ENCODE measurements at places on chromosomes 5 and 9.

DNA sequence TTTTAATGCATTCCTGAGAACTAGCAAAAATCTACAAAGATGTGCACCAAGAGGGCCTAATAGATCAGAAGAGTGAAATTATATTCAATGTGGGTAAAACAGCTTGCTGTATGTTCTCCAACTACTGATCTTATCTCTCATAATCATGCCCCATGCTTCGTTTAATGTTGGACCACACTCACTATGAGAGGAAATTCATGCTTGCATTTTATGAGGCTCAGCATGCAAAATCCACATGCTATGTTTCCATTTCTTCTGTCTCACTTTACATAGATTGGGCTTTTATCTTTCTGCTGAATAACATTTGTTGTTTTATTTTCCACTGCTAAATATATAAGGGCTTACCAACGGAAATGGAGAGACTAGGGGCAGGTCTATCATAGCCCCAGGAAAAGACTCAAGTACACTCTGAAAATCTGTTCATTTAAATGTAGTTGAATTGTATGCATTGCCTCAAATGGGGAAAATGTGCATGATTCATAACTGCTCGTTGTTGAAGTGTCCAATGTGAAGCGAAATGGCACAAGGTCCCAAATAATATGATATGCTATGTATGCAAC, 474.2 kb downstream of the EFNA5 start:
- no peak for DNase-seq

DNA sequence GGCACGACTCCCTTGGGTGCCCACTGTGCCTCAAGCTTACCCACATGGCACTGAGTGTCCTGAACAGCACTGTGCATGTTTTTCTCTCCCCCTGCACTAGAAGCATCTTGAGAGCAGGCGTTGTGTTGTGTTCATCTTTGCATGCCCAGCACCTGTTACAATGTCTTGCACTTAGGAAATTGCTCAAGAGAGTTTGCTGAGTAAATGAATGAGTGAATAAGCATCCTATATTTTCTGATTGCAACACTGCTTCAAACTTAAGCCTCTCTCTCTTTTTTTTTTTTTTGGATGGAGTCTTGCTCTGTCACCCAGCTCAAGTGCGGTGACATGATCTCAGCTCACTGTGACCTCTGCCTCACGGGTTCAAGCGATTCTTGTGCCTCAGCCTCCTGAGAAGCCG, 94.5 kb downstream of the LMNB1 start:
- DNase-seq, result no peak

- no peak for DNase-seq
Measured at GRCh38 chr5:82045554-82046275, 73.9 kb downstream of the ATG10 start.

DNA sequence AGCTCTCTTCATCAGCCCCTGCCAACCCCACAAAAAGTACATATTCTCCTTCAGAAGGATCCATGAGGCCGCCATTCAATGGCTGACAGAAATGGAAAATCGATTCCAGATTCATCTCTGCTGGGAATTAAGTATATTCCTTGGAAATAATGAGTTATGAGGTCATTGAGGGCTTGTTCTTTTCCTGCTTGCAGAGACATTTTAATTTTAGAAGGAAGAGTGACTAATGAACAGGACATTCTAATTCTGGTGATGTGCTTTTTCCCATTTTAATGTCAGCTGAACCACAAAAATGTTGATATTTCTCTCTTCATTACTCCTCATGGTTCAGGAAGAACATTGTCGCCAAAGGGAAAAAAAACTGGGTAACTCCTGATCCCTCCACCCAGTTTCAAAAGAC, 314.0 kb downstream of the PIK3R1 start:
- no peak for DNase-seq

GRCh38 chr5:76542887-76543690, 80.1 kb downstream of the F2RL2 start:
- no peak for DNase-seq

DNA sequence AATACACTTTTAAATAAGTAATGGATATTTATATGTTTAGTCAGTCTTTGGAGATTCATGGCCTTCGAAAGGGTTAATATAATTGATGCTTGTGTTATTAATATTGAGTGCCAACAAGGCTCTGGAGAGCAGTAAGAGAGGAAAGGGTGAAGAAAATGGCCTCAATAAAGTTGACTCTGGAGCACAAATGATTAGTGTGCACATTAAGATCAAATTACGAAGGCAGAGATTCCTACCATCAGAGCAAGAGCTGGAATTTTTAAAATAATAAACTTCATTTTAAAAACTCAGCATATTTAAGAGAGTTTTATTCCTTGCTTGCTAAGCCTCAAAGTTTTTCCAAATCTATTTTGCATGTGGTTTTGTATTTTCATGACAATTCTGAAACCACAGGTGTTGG, 14.8 kb downstream of the SLC44A1 start:
- DNase-seq, result no peak

GRCh38 chr9:18520416-18521047, 46.6 kb downstream of the ADAMTSL1 start:
- no peak for DNase-seq

DNA sequence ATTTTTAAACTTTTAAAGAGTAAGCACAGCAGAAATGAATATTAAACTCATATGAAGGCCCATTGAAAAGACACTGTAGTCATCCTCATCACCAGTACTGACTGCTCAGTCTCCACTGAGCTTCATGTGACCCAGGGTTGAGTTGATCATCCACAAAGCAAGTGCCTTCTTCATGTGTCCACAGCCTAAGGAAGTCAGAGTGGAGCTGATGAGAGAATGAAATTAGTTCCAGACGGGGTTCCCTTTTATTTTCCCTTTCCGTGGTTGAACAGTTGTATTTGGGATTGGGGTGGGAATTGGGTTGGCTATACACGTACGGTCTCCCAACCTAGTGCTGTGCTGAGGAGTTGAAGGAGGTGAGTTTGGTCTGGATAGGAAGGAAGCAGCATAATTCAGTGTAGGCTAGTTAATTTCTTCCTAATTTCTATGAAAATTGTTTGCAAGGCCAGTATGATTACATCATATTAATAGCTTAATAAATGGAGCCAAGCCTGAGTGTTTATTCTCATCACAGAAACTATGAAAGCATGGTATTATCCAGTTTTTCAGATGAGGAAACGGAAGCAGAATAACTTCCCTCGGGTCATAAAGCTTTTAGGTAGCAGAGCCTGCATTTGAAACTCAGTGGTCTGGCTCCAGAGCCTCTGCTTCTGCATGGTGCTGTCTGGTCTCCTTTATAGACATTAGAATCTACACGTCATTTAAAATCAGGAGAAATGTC, 103.9 kb upstream of the DMRT1 start:
- DNase-seq, result no peak

GRCh38 chr5:24855485-24855884, 210.7 kb upstream of the CDH10 start:
- DNase-seq, result no peak

- DNase-seq, result no peak
Measured at GRCh38 chr5:135053278-135053677, 19.2 kb upstream of the PITX1 start.

- no peak for DNase-seq
Measured at GRCh38 chr9:128414461-128414860, 6.2 kb upstream of the CERCAM start.

- DNase-seq, result no peak
Measured at GRCh38 chr5:127320032-127320965, 29.7 kb downstream of the MEGF10 start.

DNA sequence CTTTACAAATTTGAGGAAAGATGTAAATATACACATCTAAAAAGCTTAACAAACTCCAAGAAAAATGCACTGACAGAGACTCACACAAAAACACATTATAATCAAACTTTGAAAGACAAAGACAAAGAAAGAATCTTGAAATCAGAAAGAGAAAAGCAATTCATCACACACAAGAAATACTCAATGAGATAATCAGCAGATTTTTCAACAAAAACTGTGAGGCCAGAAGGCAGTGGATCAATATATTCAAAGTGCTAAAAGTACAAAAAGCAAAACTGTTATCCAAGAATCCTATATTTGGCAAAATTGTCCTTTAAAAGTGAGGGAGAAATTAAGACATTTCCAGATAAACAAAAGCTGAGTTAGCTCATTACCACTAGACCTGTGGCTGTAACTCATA, 6.1 kb downstream of the TPD52L3 start:
- DNase-seq, result no peak

- no peak for DNase-seq
Measured at GRCh38 chr9:127647451-127647850, 35.4 kb downstream of the STXBP1 start.

GRCh38 chr5:35672995-35673394, 55.3 kb downstream of the SPEF2 start:
- DNase-seq, result no peak

GRCh38 chr5:169013846-169014245, 287.1 kb downstream of the SLIT3 start:
- no peak for DNase-seq

GRCh38 chr9:81592887-81593266, 96.5 kb downstream of the TLE1 start:
- no peak for DNase-seq

GRCh38 chr5:80504833-80505232, 16.9 kb downstream of the FAM151B start:
- DNase-seq, result no peak

DNA sequence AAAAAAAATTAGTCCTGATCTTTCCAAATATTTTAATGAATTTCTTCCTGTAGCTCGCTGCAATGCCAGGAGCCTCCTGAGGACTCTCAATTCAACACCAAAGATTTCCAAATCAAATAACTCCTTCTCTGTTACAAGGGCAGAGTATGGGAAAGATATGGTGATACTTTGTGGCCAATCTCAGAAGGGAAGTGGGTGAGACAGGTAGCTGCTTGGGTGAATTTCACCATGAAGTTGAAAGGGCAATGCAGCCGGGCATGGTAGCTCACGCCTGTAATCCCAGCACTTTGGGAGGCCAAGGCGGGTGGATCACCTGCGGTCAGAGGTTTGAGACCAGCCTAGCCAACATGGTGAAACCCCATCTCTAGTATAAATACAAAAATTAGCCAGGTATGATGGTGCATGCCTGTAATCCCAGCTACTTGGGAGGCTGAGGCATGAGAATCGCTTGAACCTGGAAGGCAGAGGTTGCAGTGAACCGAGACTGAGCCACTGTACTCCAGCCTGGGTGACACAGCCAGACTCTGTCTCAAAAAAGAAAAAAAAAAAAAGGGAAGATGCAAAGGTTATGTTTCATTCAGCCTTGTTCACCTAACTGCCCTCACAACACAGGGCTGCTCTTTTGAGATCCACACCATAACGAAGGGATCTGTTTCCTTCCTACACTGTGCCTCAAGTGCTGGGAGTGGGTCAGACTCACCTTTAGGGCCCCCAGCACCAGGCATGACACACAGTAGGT, 58.6 kb downstream of the PTPN3 start:
- no peak for DNase-seq

GRCh38 chr5:151708126-151708525, 21.4 kb upstream of the SPARC start:
- no peak for DNase-seq

GRCh38 chr5:10124287-10124686, 125.4 kb downstream of the ATPSCKMT start:
- no peak for DNase-seq

DNA sequence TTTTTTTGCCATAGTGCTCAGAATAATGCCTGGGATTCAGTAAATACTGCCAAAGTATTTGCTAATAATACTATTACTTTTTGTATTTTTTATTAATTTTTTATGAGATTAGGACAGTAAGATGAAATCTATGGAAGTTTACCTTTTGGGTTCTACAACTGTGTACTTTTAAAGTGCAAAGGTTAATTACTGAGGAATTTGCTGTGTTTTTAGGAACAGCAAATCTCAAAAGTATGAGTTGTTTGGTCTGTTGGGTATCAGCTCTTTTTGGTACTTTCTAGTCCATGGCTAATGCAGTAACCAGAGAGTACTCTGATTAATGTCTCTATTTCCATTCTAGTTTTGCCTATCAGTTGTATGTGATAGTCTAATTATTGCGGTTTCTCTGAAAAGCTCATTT, 5.1 kb downstream of the HSPA4 start:
- DNase-seq, result no peak

- no peak for DNase-seq
Measured at GRCh38 chr9:109640580-109641371, 139.2 kb upstream of the PALM2AKAP2 start.

GRCh38 chr5:125120012-125120411, 373.6 kb upstream of the ZNF608 start:
- no peak for DNase-seq

- no peak for DNase-seq
Measured at GRCh38 chr9:128999581-129000206, 28.4 kb downstream of the SH3GLB2 start.

DNA sequence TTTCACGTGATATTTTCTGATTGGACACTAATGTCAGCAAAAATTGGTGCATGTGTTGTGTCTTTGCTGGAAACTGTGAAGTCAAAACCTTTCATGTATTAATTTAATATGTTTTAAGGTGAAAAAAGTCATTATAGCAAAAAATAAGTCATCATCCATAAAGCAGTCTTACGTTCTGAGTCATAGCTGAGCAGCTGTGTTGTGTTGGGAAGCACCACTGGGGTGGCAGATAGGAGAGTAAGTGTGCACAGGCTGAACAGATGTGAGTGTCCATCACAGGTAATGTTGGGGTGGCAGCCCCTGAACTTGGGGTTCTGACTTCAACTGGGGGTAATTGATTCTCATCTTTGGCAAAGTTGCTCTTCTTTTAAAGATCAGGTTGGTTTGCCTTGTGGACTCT, 156.8 kb downstream of the NXNL2 start:
- DNase-seq, result no peak

DNA sequence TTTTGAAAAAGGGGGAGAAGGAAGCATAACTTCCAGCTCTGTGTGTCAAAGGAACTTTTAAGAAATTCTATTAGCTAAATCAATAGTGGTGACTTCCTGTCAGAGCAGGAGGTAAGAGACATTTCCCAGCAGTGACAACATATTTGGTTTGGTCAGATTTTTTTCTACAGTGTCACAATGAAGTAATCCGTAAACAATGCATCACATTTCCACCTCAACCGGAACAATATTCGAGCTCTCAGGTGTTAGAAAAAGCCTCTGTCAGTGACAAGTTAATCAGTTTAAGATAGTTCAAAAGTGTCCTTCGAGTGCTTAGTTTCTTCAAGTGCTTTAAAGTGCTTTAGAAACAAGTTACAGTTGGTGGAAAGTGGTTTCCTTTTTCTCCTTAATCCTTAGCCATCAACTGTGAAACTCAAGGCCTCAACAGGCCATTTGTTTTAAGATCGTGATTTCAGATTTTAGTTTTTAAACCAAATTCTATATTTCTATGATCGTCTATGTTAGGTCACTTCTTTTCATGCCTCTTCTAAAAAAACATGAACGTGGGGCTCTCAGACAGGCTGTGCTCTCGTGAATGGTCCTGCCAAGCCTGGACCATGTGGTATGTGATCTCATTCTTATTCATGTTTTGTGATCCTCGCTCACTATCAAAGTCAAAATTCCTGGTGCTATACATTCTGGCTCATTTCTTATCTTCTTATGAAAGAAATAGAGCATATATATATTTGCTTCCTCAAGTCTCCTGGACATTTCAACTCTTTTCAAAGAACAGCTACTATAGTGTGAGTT, 181.9 kb upstream of the HMHB1 start:
- DNase-seq, result no peak

GRCh38 chr5:160970605-160971191, 118.7 kb upstream of the ATP10B start:
- no peak for DNase-seq

DNA sequence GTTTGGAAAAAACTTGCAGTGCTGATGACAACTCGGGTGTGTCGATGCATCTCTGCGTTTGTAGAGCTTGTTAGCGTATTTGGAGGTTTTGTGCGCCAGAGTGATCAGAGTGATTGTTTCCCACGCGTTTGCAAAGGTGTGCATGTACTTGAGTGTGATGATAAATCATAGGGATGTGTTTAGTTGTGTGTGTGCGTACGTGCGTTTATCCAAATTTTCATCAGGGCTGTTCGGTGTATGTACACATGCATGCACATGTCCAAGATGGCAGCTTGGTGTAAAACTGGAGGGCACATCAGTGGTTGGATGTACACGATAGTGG, 248 bp upstream of the C1QTNF2 start:
- no peak for DNase-seq

Data from stimulated activated CD4-positive, alpha-beta T cell treated with anti-CD3 and anti-CD28 coated beads, Interleukin-1b, Interleukin-23, amount 100 ng/mL, for 1 hour (primary cell).